Spleen (tissue), 13 donors: ENCODE measurements at places on chromosomes 7 and 10. TPM values are rescaled to one million over a fixed set of nuclear protein-coding genes. Genes with fewer than 3 reads are reported as not detected.

VGF gene
- not detected for polyA plus RNA-seq

ABCA13 gene
- polyA plus RNA-seq, result 0.03 TPM

FKBP9 gene
- polyA plus RNA-seq, result 12.5 TPM

CLDN4 gene
- 0.39 TPM for polyA plus RNA-seq

TAS2R3 gene
- not detected for polyA plus RNA-seq

TMEM178B gene
- polyA plus RNA-seq, result 0.35 TPM

TLX1 gene
- 11.7 TPM for polyA plus RNA-seq

GIMAP8 gene
- polyA plus RNA-seq, result 14.7 TPM

GPC2 gene
- polyA plus RNA-seq, result 4.2 TPM

CRHR2 gene
- not detected for polyA plus RNA-seq

NXPH1 gene
- polyA plus RNA-seq, result not detected

EPO gene
- 0.13 TPM for polyA plus RNA-seq

AKR1C4 gene
- polyA plus RNA-seq, result not detected

PHKG1 gene
- 0.93 TPM for polyA plus RNA-seq

NUTM2D gene
- polyA plus RNA-seq, result 1.2 TPM

DNAH11 gene
- polyA plus RNA-seq, result 0.28 TPM

SLC25A28 gene
- polyA plus RNA-seq, result 54.0 TPM

NKX1-2 gene
- not detected for polyA plus RNA-seq

PLEKHS1 gene
- 0.02 TPM for polyA plus RNA-seq

UCN3 gene
- polyA plus RNA-seq, result not detected

SLC39A12 gene
- 0.09 TPM for polyA plus RNA-seq

TWIST1 gene
- polyA plus RNA-seq, result not detected

FAM107B gene
- polyA plus RNA-seq, result 40.1 TPM

SEC23IP gene
- polyA plus RNA-seq, result 8.1 TPM

SMO gene
- 2.1 TPM for polyA plus RNA-seq

BUD23 gene
- polyA plus RNA-seq, result 71.4 TPM

UFSP1 gene
- polyA plus RNA-seq, result 6.9 TPM

WNT8B gene
- polyA plus RNA-seq, result not detected

ENKUR gene
- polyA plus RNA-seq, result 0.15 TPM

HMX3 gene
- polyA plus RNA-seq, result not detected

PTN gene
- polyA plus RNA-seq, result 4.5 TPM

OR13A1 gene
- polyA plus RNA-seq, result 0.83 TPM

TYW1B gene
- polyA plus RNA-seq, result 1.5 TPM

HACD1 gene
- polyA plus RNA-seq, result 4.2 TPM

GHRHR gene
- polyA plus RNA-seq, result not detected

CYP2E1 gene
- polyA plus RNA-seq, result 0.61 TPM

DEPP1 gene
- 15.7 TPM for polyA plus RNA-seq

ZPBP gene
- polyA plus RNA-seq, result not detected

CCDC136 gene
- 0.77 TPM for polyA plus RNA-seq

ARHGEF35 gene
- polyA plus RNA-seq, result 1.4 TPM

ELAPOR2 gene
- polyA plus RNA-seq, result 2.7 TPM

WDR91 gene
- 11.4 TPM for polyA plus RNA-seq

CALML5 gene
- not detected for polyA plus RNA-seq

TMEM196 gene
- not detected for polyA plus RNA-seq

PNLIPRP2 gene
- polyA plus RNA-seq, result not detected

NPTX2 gene
- polyA plus RNA-seq, result 2.2 TPM
